AG10803 (cell line): ENCODE measurements at places on chromosomes 16 and 17.

DNA sequence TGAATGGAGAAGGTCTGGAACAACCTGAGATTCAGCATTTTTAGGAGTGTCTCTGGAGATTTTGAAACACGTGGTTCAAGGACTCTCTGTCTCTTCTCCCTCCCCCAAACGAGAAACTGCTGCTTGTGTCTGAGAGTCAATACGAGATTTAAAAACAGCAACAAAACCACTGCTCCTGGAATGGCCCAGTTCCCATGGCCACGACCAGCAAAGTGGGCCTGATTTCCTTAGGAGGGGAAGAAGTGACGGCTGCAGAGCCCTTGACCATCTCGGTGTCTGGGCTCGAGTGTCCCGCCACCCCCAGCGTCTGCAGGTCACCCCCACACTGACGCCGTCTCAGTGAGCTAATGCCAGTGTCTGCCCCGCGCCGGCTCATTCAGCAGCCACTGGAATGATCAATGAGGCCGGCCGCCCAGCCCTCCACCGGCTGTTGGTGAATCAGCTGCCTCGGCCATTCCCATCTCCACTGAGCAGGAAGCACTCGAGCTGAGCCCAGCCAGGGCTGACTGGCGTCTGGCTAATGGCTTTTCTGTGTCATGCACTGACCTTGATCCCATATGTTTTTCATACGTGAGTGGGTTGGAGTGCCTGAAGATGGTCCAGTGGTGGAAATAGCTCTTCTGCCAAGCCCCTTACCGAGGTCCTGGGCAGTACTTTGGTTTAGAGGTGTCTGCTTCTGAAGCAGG lies 151.8 kb downstream of the PITPNC1 start:
- DNase-seq: peak; percentile 86

DNA sequence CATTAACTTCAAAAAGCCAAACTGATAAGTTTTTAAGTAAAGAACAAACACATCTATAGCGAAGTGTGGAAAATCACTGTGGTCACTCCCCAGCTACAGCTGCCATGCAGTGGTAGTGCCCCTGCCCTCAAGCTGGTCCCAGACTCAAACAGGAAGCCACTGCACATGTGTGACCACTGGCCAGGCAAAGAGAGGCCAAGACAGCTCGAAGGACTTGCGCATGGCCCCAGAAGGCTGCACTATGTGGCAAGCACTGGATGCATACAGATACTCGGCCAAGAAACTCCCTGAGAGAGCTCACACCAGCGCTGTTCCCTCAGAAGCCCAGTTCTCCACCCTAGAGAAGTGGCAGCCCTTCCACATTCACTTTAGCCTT lies 82.4 kb downstream of the ANKRD11 start:
- peak; percentile 57 for DNase-seq

- DNase-seq: no peak
Observed at GRCh38 chr17:80270104-80270503, 9.5 kb downstream of the RNF213 start.

DNA sequence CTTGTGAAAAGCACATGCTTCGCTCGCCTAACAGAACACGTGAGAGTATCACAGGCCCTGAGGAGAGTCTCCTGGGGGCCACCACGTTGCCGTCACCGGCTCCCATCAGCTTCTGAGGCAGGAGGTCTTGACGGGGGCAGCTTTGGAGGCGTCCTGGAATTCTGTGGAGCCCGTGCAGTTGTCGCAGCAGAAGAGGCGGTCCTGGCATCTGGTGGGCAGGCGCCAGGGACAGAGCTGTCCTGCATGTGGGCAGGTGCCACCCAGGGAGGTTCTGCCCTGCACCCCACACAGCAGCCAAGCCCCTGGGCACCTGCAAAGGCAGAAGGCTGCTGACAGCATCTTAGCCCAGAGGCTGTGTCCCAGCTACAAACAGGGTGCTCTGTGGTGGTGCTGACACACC lies 99.0 kb upstream of the CREBBP start:
- DNase-seq: no peak

DNA sequence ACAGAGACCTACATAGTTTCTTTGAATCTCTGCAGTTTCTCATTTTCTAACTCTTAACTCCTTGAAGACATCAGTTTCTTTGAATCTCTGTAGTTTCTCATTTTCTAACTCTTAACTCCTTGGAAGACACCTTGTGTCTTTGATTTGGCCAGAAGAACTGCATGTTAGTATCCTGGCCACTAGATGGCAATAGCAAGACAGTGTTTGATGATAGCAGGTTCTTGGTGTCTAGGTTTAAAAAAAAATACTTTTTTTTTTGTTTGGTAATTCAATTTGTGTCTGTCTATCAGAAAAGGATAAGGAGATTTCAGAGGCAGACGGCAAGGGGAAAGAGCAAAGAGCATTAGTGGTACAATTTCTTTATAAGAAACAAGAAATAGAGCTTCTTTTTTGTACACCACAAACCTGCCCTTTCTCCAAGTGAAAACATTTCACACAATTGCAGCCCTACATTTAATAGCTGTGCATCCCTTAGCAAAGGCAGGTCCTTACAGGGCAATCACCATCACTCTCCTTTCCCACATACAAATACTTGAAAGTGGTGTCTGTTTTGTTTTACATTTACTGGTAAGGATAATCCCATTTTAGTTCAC lies 1324.9 kb upstream of the CDH8 start:
- DNase-seq: peak; percentile 65
